DMS53 (cell line): ENCODE measurements at places on chromosomes 5 and 9.

GRCh38 chr5:168583742-168584482 lies 4.7 kb upstream of the PANK3 start:
- no peak for DNase-seq

DNA sequence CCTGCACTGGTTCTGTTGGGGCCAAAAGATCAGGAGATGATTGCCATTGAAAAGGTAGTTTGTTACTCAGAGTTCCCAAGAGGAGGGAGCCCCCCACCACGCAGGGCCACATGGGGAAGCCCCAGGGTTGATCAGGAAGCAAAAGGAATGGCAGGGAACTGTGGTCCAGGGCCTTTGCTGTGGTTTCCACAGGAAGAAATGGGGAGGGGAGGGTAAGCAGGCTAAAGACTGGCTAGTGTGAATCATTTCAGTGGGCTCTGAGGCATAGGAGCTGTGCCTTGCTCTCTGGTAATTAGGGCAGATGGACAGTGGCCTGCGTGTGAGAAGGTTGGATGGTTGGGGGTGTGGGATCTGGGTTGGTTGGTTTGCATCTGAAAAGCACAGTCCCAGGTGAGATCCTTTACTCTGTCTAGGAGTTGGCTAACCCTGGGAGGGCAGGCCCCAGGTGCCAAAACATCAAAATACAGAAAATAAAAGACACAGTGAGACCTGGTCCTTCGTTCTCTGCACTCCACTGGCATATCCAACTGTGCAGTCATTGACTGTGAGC lies 66.1 kb downstream of the PTPDC1 start:
- no peak for DNase-seq

GRCh38 chr5:80106916-80107315 lies 71.8 kb downstream of the THBS4 start:
- DNase-seq, result no peak

GRCh38 chr5:1352231-1353219 lies 7.6 kb upstream of the CLPTM1L start:
- DNase-seq, result no peak

GRCh38 chr9:105673850-105674387 lies 11.7 kb downstream of the TAL2 start:
- DNase-seq, result no peak

- peak; percentile 94 for DNase-seq
Measured at GRCh38 chr9:127869310-127870152, 7.9 kb downstream of the AK1 start.

- no peak for DNase-seq
Measured at GRCh38 chr9:8447601-8448000, 648.0 kb upstream of the DMAC1 start.

DNA sequence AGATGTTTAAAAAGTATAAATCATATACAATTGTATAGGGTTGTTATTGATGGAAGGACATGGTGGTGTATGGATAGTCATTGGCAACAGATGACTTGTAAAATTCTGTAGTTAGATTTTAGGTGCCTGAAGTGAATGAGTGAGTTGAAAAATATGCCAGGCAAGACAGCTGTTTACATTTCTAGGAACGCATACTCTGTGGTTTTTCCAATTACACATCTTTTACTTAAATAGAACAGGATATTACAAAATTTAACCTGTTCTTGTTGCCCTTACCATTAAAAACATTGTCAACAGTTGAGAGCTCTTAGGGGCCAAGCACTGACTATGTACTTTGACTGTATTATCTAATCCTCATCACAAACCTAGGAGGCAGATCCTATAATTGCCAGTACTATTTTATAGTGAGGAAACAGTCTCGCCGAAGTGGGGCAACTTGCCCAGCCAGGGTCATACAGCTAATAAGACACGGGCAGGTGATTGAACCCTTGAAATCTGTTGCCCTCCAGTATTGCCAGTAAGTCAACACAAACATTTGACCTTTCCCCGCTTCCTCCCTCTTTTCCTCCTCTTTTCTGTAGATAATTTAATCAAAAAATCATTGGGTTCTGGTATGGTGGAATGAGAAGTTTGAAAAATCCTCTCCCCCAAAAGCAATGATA lies 88.6 kb downstream of the MACROH2A1 start:
- DNase-seq, result no peak

- no peak for DNase-seq
Measured at GRCh38 chr5:6365142-6365976, 13.0 kb downstream of the MED10 start.

GRCh38 chr9:33476503-33476902 lies 2.8 kb upstream of the NOL6 start:
- no peak for DNase-seq

DNA sequence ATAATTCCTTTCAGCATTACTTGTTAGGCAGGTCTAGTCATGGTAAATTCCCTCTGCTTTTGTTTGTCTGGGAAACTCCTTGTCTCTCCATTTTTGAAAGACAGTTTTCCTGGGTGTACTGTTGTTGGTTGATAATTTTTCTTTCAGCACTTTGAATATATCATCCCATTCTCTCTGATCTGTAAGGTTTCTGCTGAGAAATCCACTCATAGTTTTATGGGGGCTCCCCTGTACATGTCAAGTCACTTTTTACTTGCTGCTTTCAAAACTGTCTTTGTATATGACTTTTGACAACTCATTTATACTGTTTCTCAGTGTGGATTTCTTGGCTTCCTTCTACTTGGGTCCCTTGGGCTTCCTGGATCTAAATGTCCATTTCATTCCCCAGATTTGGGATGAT lies 16.5 kb downstream of the MEIKIN start:
- no peak for DNase-seq
